ENCODE measurements at places on chromosomes 3 and 15. TPM values are rescaled to one million over a fixed set of nuclear protein-coding genes. Genes with fewer than 3 reads are reported as not detected.

SYNM gene
- polyA plus RNA-seq, result 0.09 TPM

TIGIT gene
- polyA plus RNA-seq, result 25.8 TPM

DNA sequence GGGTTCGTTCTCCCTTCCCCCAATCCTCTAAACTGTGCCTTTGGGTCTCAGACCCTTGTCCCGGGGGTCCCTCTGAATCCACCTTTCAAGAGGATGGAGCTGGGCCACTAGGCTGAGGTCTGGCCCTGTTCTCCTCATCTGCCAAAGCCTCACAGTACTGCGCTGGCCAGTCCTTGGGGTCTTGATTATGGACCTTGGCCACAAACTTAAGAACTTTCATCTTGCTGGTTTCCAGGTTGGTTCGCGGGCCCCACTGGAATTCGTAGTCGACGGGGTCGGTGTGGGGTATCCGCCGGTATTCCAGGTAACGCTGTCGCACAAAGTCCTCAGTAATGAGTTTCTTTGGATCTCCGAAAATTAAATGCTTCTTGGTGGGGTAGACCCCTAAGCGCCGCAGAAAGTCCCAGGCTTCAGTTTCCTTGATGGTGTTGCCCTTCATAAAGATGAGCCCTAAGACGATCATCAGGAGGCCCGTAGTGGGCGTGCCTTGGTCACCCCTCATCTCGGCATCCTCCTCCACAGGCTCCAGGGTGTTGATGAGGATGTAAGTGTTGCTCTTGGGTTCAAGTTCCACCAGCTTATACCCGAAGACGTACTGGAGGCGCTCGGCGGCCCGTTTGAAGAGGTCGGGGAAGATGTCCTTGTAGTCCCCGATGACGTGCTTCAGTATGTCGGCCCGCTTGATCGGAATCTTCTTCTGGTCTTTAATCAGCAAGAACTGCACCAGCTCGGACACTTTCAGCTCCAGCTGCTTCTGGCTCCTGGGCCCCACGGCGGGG is 727 bp downstream of the NSMCE3 start:
- no peak for DNase-seq

GRCh38 chr3:58938057-58938456 is 111.8 kb downstream of the CFAP20DC start:
- no peak for DNase-seq
